Caki2 (cell line): ENCODE measurements at places on chromosomes 1 and 21. TPM values are rescaled to one million over a fixed set of nuclear protein-coding genes. Genes with fewer than 3 reads are reported as not detected.

Gene CFAP45
- total RNA-seq: not detected in 2 replicates

Gene CLEC20A
- not detected in 2 replicates for total RNA-seq

Gene TMPRSS15
- total RNA-seq: not detected in 2 replicates

Gene S100A7
- total RNA-seq: not detected in 2 replicates

Gene INAVA
- total RNA-seq: 33.3 and 48.7 TPM in 2 replicates

Gene SAMD11
- total RNA-seq: 69.4 and 98.9 TPM in 2 replicates
